Activated CD4-positive, alpha-beta T cell treated with anti-CD3 and anti-CD28 coated beads for 1 hour (primary cell): ENCODE measurements at places on chromosomes 11 and 22.

GRCh38 chr11:12135185-12135584 lies 24.8 kb downstream of the MICAL2 start:
- no peak for DNase-seq

DNA sequence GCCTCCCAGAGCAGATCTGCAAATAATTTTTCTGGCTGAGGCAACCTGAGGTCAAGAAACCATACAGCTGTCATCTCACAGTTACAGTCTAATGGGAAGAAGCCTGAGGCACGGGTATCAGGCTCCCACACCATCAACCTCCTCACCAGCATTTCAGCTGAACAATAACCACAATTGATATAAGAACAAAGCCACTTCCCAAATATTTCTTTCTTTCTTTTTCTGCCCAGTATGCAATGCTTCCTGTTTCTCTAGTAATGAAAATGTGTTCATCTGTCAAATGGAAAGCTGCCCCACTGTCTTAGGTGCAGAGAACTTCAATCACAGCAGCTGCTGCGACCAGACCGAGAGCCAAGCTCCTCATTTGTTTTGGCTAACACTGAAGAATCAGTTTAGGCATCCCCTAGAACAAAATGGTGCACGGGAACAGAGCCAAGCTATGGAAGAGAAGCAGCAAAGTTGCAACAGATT lies 108.4 kb downstream of the BLID start:
- no peak for DNase-seq

- no peak for DNase-seq
Observed at GRCh38 chr11:12768726-12769673, 94.8 kb downstream of the TEAD1 start.

GRCh38 chr11:117221775-117222517 lies 9.9 kb downstream of the PCSK7 start:
- DNase-seq: no peak

- no peak for DNase-seq
Observed at GRCh38 chr11:14645985-14646900, 2.6 kb downstream of the PDE3B start.

GRCh38 chr11:110337570-110338193 lies 41.3 kb upstream of the RDX start:
- no peak for DNase-seq

DNA sequence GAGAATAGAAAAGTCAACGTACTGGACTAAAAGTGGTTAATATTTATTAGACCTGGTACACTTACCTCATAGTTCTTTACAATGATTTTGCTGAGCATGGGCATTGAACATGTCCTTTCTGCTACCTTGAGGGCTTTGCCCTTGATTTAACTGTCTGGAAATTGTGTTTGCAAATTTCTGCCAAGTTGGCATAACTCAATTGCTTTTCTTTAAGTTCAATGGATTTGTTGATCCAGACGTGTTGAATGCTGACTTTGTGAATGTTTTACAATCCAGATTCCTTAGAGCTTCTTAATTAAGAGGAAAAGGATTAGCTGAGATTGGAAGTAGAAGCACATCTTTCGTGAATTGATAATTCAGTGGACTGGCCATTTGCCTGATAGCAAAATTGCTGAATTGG lies 7.2 kb upstream of the OR4X2 start:
- no peak for DNase-seq

DNA sequence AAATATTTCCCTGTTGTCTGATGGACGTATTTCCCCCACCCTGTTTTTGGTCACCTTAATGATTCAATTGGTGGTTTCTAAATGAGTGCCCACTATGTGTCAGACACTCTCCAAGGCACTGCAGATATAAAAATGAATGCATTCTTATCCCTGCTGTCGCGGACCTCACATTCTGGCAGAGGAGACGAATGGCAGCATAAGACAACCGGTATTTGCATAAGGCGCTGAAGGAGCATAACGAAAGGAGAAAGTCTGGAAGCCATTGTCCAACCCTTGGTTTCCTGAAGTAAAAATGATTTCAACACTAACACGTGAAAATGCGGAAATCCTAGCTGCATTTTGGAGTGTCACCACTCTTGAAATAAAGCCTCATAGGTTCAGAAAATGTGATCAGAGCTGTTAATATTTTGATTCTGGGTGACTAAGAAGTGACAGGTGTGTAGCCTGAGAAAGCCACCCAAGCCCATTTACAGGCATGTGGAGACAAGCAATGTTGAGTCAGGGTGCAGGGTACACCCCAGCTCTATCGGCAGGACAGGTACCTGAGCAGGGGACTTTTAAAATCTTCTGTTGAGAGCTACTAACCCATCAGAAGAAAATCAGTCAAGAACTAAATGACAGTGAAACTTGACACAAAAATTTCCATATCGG lies 10.1 kb upstream of the GAB2 start:
- DNase-seq: no peak

- DNase-seq: no peak
Observed at GRCh38 chr11:128686021-128686741, 7.7 kb upstream of the FLI1 start.

DNA sequence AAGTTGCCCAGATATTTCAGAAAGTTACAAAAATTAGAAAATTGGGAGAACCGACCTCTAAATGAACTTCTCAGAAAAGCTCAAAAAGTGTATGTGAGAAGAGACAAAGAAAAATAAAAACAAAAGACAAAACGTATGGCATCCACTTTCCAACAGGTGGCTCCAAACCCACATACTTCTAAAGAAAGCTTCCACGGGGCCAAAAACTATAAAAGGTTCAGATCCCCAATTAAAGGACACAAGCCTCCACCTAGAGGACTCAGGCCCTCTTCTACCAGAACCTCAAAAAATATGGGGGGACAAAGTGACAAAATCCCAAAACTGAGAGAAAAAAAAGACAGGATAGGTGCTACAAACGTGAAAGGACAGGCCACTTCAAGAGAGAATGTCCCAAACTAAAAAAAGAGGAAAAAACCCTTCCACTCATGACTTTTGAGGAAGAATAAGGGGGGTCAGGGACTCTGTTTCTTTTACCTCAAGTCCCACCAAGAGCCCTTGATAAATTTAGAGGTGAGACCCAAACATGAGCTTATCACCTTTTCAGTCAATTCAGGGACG lies 8.8 kb downstream of the SCGB2A1 start:
- no peak for DNase-seq

DNA sequence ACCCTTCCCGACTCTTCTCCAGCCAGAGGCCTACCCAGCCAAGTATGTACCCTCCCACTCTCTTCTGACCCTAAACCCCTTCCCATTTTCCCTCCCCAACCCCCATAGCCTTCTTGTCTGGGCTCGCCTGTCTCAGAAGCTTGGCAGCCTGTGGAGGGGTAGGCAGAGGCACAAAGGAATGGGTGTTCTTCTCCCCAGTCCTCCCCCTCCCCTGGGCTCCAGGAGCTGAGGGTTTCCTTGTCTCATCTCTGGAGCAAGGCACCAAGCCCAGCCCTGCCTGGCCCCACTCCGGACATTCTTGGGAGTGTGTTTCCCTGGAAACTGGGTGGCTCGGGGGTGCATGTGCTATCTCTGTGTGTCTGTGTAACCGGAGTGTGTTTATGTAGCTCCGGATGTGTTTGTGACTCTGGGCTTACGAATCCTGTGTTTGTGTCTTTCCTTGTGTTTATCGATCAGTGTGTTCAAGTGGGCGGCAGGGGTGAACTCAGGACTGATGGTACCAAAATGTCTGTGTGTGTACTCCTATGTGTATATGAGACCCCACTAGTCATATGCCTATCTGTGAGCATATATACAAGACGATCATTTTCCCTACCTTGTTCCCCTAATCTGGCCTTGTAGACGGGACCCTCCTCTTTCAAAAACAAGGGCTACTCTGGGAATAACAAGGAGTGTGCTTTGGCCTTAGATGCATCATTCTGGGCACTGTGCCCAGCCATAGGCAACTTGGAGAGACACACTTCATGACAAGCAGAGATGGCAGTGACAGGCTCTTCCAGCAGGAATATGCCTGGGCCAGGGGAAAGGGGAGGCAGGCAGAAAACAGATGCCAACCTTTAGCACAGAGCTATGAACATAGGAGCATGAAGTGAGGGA lies 10.9 kb downstream of the PHLDB1 start:
- DNase-seq: no peak

GRCh38 chr11:35118906-35119305 lies 20.1 kb upstream of the CD44 start:
- DNase-seq: no peak

GRCh38 chr11:37500425-37500824 lies 902.4 kb upstream of the RAG2 start:
- no peak for DNase-seq
